ENCODE measurements at places on chromosomes 5 and 9. TPM values are rescaled to one million over a fixed set of nuclear protein-coding genes. Genes with fewer than 3 reads are reported as not detected.
A peak's percentile ranks its signal among the peaks of the same experiment; 100 is the strongest.

ORM2 gene
- total RNA-seq, result not detected

- H3K4me1 ChIP-seq, result no peaks in the 10 kb centered on the region
- no peak overlapping the region for H3K4me3 ChIP-seq
- no peak for DNase-seq
- H3K27ac ChIP-seq, result no peak overlapping the region
- H3K27me3 ChIP-seq, result no peaks in the 10 kb centered on the region
These were observed 179.7 kb upstream of the TLX3 start for GRCh38 chr5:171129308-171129707.

DNA sequence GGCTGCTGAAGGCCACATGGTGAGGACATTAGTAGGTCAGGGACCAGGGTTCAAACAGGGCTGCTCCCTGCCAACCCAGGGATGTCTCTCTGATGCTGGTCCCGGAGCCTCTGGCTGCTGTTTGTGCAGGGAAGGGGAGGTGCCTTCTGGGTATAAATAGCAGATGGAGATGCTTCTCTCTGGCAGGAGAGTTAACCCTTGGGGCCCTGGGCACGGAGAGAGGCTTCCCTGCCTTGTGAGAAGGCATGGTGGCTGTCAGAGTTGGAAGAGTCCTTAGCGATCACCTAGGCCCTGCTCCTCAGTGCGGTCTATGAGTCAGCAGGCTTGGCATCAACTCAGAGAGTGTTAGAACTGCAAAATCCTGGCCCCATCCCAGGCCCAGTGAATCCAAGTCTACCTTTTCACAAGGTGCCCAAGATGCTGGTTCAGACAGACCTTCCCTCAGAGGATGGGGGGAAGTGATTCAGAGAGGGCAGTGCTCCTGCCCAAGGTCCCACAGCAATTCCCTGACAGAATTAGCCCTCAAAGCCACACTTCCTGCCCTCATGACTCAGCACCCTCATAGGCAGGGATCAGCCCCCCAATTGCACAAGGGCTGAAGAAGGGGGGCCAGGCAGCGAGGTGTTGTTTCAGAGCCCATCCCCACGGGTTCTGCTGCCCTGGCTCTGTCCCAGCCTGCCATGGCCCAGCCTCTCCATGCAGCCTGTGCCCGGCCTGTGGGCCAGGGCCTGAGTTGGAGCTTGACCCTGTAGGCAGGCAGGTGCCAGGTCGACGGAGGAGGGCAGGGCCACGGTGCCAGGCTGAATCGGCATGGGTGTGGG lies 25.6 kb downstream of the CAMK2A start:
- H3K4me1 ChIP-seq, result peaks cover 46% of the 10 kb centered on the region
- no peaks in the 10 kb centered on the region for H3K36me3 ChIP-seq
- peak; percentile 100 for DNase-seq
- no peak overlapping the region for H3K4me3 ChIP-seq
- H3K27me3 ChIP-seq, result no peaks in the 10 kb centered on the region
- peak overlapping the region; percentile 71 for H3K27ac ChIP-seq

GRCh38 chr5:8247049-8247899 lies 378.3 kb downstream of the MTRR start:
- no peaks in the 10 kb centered on the region for H3K27me3 ChIP-seq
- H3K36me3 ChIP-seq, result no peaks in the 10 kb centered on the region
- DNase-seq, result peak; percentile 58

PCDHA9 gene
- 0.22 TPM for total RNA-seq

GRCh38 chr5:142860270-142860669 lies 90.1 kb downstream of the ARHGAP26 start:
- no peak overlapping the region for H3K4me3 ChIP-seq
- H3K27ac ChIP-seq, result no peak overlapping the region
- no peaks in the 10 kb centered on the region for H3K27me3 ChIP-seq
- no peak for DNase-seq

Data from PC-3 (cell line).